ENCODE measurements at places on chromosomes 6 and 20. TPM values are rescaled to one million over a fixed set of nuclear protein-coding genes. Genes with fewer than 3 reads are reported as not detected.

Gene NEURL2
- polyA plus RNA-seq = 7.0 TPM

Gene OR12D3
- polyA plus RNA-seq = not detected

Gene AK9
- polyA plus RNA-seq = 8.3 TPM

Gene PIGT
- 140 TPM for polyA plus RNA-seq

Gene BTN1A1
- not detected for polyA plus RNA-seq

Gene AKIRIN2
- 32.6 TPM for polyA plus RNA-seq

Gene ULBP3
- polyA plus RNA-seq = 0.43 TPM

Gene TP53RK
- polyA plus RNA-seq = 6.8 TPM

Gene C6orf118
- polyA plus RNA-seq = not detected

Gene LAMA4
- 24.2 TPM for polyA plus RNA-seq

Gene TFAP2D
- polyA plus RNA-seq = not detected

Gene BTNL2
- not detected for polyA plus RNA-seq

Gene SLC23A2
- polyA plus RNA-seq = 5.2 TPM

Gene VWA7
- 3.2 TPM for polyA plus RNA-seq

Gene ANKEF1
- 0.75 TPM for polyA plus RNA-seq

Gene SLC2A10
- 4.6 TPM for polyA plus RNA-seq

Gene SLC35D3
- polyA plus RNA-seq = 0.05 TPM

Gene CLVS2
- polyA plus RNA-seq = under 0.01 TPM

Gene DUSP15
- polyA plus RNA-seq = 11.0 TPM

Gene IRAK1BP1
- 3.0 TPM for polyA plus RNA-seq

Gene PTCHD4
- 0.09 TPM for polyA plus RNA-seq

Gene PREP
- polyA plus RNA-seq = 19.5 TPM

Gene PPP1R16B
- 4.9 TPM for polyA plus RNA-seq

Gene XRN2
- 13.2 TPM for polyA plus RNA-seq

Gene RHAG
- polyA plus RNA-seq = 2.8 TPM

Gene C20orf141
- polyA plus RNA-seq = not detected

Gene OLIG3
- not detected for polyA plus RNA-seq

Gene NKX2-2
- not detected for polyA plus RNA-seq
